ENCODE measurements at places on chromosomes 7 and 10. TPM values are rescaled to one million over a fixed set of nuclear protein-coding genes. Genes with fewer than 3 reads are reported as not detected.
A peak's percentile ranks its signal among the peaks of the same experiment; 100 is the strongest.

The ACSM6 gene
- polyA plus RNA-seq, result 0.14 TPM

The MEOX2 gene
- polyA plus RNA-seq, result 2.6 TPM

- no peak overlapping the region for H3K4me3 ChIP-seq
- no peak overlapping the region for H3K27ac ChIP-seq
- no peak for DNase-seq
- no peaks in the 10 kb centered on the region for H3K27me3 ChIP-seq
Observed at GRCh38 chr10:22170582-22170981, 47.2 kb downstream of the EBLN1 start.

- no peaks in the 10 kb centered on the region for H3K27me3 ChIP-seq
- peaks cover 14% of the 10 kb centered on the region for H3K4me1 ChIP-seq
- no peak overlapping the region for H3K27ac ChIP-seq
- H3K36me3 ChIP-seq, result peaks cover 10% of the 10 kb centered on the region
- DNase-seq, result peak; percentile 16
- H3K4me3 ChIP-seq, result peak overlapping the region; percentile 29
Observed at GRCh38 chr7:155001756-155002410, 1.0 kb downstream of the PAXIP1 start.

The INMT gene
- 0.99 TPM for polyA plus RNA-seq

The FAM241B gene
- polyA plus RNA-seq, result 40.1 TPM

The OR13A1 gene
- 0.25 TPM for polyA plus RNA-seq

The GPAM gene
- polyA plus RNA-seq, result 24.3 TPM

GRCh38 chr10:114163062-114163461, 10.9 kb downstream of the CCDC186 start:
- no peaks in the 10 kb centered on the region for H3K27me3 ChIP-seq
- no peak for DNase-seq
- H3K27ac ChIP-seq, result no peak overlapping the region
- peaks cover 4% of the 10 kb centered on the region for H3K4me1 ChIP-seq

The FAM131B gene
- 112 TPM for polyA plus RNA-seq

DNA sequence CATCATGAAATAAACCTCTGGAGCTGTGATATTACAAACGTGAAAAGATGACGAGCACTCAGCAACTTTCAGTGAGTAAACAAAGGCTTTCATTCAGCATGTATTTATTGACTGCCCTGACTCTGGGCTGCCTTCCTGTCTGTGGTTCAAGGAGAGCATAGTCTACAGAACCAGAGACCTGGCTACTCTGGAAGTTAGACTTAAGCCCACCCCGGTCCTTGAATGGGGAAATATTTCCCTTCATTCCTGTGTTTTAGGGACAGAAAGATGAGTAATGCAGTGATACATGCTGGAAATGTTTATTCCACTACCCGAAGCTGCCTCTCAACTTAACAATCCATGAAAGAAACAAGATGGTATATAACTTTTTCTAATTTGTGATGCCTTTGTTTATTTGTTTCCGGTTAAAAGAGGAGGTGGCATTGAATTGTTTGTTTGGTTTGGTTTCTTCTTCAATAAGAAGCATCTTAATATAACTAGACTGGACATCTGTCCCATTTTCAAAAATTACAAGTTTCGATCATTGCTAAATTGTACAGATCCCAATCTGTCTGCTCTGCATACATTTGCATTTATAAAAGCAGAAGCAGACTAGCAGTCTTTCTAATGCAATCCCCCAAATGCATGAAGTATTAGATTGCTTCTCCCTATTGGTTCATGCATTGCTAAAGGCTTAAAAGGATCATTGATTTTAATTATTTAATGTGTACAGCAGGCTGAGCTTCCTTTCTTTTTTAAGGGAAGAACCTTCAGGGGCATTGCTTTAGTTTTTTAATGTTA, 57.7 kb downstream of the TRUB1 start:
- no peak overlapping the region for H3K27ac ChIP-seq
- H3K36me3 ChIP-seq, result no peaks in the 10 kb centered on the region
- H3K4me3 ChIP-seq, result no peak overlapping the region
- H3K4me1 ChIP-seq, result no peaks in the 10 kb centered on the region
- DNase-seq, result peak; percentile 75
- H3K27me3 ChIP-seq, result peaks cover 3% of the 10 kb centered on the region

DNA sequence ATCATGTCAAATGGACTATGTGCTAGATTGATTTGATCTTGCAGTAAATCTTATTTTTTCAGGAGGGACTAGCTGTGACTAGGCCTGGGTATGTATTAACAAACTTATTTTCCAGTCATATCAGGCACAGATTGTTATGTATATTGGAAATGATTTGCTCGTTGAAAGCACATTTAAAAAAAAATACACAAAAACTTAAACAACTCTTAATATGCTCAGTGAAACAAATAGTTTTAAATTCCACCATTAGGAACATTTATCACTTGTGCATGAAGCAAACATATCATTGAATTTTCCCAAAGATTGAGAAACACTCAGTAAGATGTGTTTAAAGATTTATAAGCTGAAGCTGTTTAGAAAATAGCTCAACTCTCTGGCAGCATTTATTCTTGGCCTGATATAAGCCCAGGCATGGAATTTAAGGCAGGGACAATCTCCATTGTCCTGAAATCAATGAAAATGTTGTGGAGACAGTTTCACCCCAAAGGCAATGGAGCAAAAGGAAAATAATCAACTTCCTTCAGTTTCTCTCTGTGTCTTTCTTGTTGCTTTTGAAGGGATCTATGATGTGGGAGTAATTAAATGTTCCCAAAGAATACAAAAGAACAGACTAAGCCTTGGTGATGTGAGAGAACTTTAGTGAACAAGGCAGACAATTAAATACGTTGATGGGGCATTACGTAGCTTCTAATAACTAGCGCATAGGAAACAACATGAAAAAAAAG, 250.3 kb downstream of the GPR37 start:
- no peaks in the 10 kb centered on the region for H3K36me3 ChIP-seq
- no peaks in the 10 kb centered on the region for H3K4me1 ChIP-seq
- H3K4me3 ChIP-seq, result no peak overlapping the region
- no peak for DNase-seq
- no peaks in the 10 kb centered on the region for H3K27me3 ChIP-seq

DNA sequence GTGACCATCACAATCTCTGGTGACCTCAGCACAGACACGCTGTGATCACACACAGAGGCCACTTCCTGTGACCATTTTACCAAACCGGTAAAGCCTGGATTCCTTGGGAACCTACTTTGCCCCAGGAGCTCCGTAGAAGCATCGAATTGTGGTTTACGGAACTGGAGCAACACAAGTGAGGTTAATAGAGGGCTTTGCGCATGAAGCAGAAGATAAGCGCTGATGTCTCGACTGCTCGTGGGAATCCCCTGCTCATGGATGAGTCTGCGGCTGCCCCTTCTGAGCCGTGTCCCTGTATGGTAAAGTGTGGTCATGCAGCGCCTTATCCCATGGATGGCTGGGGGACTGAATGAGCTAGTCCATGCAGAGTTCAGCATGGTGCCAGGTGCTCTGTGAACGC, 53.6 kb downstream of the VIPR2 start:
- H3K36me3 ChIP-seq, result peaks cover 12% of the 10 kb centered on the region
- no peak overlapping the region for H3K27ac ChIP-seq
- peaks cover 7% of the 10 kb centered on the region for H3K4me1 ChIP-seq
- H3K27me3 ChIP-seq, result no peaks in the 10 kb centered on the region

The GOLGA7B gene
- 42.7 TPM for polyA plus RNA-seq

DNA sequence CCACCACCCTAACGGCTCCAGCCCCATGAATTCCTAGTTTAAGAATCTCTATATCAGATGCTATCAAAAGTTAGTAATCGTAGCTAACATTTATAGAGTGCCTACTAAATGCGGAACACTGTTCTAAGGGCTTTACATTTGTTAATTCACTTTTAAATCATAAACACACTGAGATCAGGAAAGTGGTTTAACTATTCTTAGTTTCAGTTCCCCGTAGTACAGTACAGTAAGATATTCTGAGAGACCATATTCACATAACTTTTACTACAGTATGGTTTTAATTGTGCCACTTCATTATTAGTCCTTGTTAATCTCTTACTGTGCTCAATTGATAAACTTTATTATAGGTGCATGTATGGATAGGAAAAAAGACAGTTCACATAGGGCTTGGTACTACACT, 22.5 kb downstream of the SYPL1 start:
- DNase-seq, result no peak
- H3K27ac ChIP-seq, result no peak overlapping the region
- no peak overlapping the region for H3K4me3 ChIP-seq
- H3K27me3 ChIP-seq, result no peaks in the 10 kb centered on the region
- peaks cover 4% of the 10 kb centered on the region for H3K36me3 ChIP-seq

The KCNIP2 gene
- polyA plus RNA-seq, result 51.9 TPM

- no peaks in the 10 kb centered on the region for H3K36me3 ChIP-seq
- no peak overlapping the region for H3K4me3 ChIP-seq
- H3K27me3 ChIP-seq, result no peaks in the 10 kb centered on the region
- no peak for DNase-seq
Observed at GRCh38 chr10:13922586-13922985, 335.8 kb downstream of the PRPF18 start.

DNA sequence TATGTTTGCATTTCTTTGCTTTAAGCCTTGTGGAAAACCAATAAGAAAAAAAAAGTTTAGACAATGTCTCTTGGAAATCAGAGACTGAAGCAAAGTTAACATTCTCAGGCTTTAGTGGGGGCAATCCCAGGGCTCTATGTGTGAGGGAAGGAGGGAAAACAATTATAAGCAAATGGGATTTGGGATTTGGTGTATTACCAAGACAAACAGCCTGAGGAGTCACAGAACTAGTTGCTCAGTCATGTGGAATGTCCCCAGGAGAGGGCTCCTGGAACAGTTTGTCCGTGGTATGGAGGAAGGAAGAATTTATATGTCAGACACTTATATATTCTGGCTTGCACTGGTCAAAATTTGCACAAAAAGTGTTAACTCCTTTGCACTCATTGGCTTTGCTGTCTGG, 562.9 kb upstream of the TPK1 start:
- H3K27ac ChIP-seq, result no peak overlapping the region
- no peaks in the 10 kb centered on the region for H3K4me1 ChIP-seq
- no peak overlapping the region for H3K4me3 ChIP-seq
- no peak for DNase-seq
- no peaks in the 10 kb centered on the region for H3K27me3 ChIP-seq
- no peaks in the 10 kb centered on the region for H3K36me3 ChIP-seq

DNA sequence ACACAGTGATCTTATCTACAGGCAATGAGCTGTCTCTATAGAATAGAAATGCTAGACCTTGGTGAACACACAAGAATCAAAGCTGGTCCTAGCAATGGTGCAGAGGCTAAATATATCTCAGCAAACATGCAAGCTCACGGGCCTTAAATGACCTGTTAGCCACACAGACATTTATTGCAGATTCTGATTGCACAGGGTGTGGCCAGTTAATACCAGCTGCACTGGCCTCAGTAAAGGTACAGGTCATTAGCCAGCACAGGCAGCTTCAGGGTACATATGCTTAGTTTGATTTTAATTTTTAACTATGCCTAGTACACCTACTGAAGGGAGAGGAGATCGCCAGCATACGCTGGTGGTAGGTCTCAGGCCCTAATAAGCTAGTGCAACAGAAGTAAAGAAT, 265.4 kb upstream of the DGKB start:
- H3K36me3 ChIP-seq, result no peaks in the 10 kb centered on the region
- H3K4me1 ChIP-seq, result no peaks in the 10 kb centered on the region
- DNase-seq, result no peak
- no peak overlapping the region for H3K4me3 ChIP-seq
- H3K27me3 ChIP-seq, result no peaks in the 10 kb centered on the region

GRCh38 chr10:85604884-85605283, 761.7 kb downstream of the GRID1 start:
- no peak overlapping the region for H3K27ac ChIP-seq
- no peak overlapping the region for H3K4me3 ChIP-seq
- H3K36me3 ChIP-seq, result peaks cover 10% of the 10 kb centered on the region
- peaks cover 5% of the 10 kb centered on the region for H3K4me1 ChIP-seq
- no peak for DNase-seq
- H3K27me3 ChIP-seq, result no peaks in the 10 kb centered on the region

DNA sequence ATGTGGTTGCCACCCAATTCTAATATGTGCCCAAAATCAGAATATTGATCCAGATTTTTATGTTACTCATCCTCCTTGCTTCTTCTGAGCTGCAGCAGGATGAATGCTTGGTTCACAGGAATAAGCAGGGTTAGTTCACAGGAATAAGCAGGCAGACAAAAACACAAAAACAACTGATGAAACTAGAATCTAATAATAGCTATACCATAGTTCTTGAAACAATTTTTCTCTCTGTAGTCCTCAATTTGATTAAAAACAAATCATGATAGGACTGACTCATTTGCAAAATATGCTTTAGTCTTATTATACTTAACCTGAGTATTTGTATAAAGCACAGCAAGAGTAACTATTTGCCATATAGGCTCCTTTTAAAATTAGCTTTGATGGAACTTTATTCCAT, 24.4 kb upstream of the ARHGAP12 start:
- H3K27me3 ChIP-seq, result no peaks in the 10 kb centered on the region
- H3K27ac ChIP-seq, result no peak overlapping the region
- no peak overlapping the region for H3K4me3 ChIP-seq
- no peak for DNase-seq
- no peaks in the 10 kb centered on the region for H3K36me3 ChIP-seq

The ZNF736 gene
- polyA plus RNA-seq, result 15.5 TPM

The MYL10 gene
- not detected for polyA plus RNA-seq

GRCh38 chr10:10540398-10540797, 477.3 kb upstream of the CELF2 start:
- no peak overlapping the region for H3K4me3 ChIP-seq
- no peaks in the 10 kb centered on the region for H3K36me3 ChIP-seq
- no peaks in the 10 kb centered on the region for H3K4me1 ChIP-seq

The NEUROG3 gene
- not detected for polyA plus RNA-seq

The MYH16 gene
- polyA plus RNA-seq, result not detected

The CHN2 gene
- polyA plus RNA-seq, result 22.7 TPM

The PNLIPRP2 gene
- polyA plus RNA-seq, result 0.18 TPM

DNA sequence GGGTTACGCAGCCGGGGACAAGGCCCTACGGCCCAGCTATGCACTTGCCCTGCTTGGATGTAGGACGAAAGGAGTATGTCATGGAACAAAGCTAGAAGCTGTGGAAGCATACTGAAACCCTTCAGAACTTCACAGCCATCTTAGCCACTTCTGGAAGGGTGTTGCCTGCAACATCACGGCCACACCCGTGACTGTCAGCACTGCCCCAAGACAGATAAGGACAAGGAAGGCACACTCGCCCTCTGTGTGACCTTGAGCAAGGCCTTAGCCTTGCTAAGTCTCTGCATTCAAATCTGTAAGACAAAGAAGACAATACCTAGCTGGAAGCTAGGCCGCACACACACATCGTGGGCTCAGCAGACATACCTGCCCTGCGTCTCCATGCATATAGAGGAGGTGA, 352.5 kb upstream of the MGMT start:
- no peak overlapping the region for H3K4me3 ChIP-seq
- no peak for DNase-seq
- H3K36me3 ChIP-seq, result no peaks in the 10 kb centered on the region
- H3K27ac ChIP-seq, result no peak overlapping the region
- H3K27me3 ChIP-seq, result no peaks in the 10 kb centered on the region

DNA sequence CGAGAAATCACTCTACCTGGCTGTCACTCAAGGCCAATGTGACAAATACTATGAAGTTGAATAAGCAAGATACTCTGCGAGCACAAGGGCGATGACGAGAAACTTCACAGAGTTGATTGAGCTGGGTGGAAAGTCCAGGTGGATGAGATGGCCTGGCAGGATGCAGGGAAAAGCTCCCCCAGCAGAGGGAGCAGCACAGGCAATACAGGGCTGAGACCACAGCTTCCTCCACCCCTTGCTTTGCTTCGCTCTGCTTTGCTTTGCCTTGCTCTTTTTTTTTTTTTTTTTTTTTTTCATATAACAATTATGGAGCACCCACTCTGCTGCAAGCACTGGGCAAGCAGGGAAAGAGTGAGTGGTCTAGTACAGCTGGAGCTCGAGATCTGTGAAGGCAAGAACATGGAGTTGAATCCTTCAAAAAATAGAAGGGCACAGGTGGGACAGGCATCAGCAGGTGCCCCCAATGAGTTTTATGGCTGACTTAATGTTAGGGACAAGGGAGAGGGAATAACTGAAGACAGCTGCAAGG, 88.3 kb downstream of the CABCOCO1 start:
- H3K4me1 ChIP-seq, result no peaks in the 10 kb centered on the region
- no peak overlapping the region for H3K27ac ChIP-seq
- H3K4me3 ChIP-seq, result no peak overlapping the region
- DNase-seq, result no peak
